ENCODE measurements at places on chromosomes 4 and X.

DNA sequence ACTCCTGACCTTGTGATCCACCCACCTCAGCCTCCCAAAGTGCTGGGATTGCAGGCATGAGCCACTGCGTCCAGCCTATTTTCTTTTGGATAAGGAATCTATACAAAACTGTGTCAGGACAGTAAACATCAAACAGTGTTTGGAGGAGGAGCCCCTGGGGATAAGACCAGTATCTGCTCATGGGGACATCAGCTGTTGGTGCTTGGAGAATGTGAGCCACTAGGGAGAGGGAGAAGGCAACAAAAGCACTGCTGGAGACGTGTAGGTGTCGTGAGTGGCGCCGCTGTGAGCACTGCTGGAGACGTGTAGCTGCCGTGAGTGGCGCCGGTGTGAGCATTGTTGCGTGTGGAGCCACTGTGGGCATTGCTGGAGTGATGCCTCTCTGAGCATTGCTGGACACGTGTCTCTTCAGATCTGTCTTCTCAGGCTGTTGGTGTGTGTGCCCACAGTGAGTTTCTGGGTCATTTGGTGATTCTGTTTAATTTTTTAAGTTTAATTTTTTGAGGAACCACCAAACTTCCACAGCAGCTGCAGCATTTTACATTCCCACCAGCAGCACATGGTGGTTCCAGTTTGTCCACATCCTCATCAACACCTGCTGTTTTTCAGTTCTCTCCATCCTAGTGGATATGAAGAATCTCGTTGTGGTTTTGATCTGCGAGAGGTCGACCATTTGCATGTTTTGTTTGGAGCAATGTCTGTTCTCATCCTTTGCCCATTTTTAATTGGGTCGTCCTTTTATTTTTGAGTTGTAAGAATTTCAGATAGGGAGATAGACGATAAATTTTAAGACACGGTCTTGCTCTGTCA, 19.0 kb downstream of the DGKQ start:
- peak; percentile 16 for DNase-seq

GRCh38 chrX:44422631-44423030, 79.2 kb upstream of the EFHC2 start:
- DNase-seq = no peak

- no peak for DNase-seq
These were observed 29.3 kb downstream of the CEP44 start for GRCh38 chr4:174312993-174313392.

GRCh38 chr4:1522606-1523005, 116.4 kb upstream of the NKX1-1 start:
- no peak for DNase-seq

- no peak for DNase-seq
These were observed 202.3 kb downstream of the NDST4 start for GRCh38 chr4:114911111-114911510.

GRCh38 chrX:45322382-45322781, 121.7 kb upstream of the DIPK2B start:
- DNase-seq = no peak

DNA sequence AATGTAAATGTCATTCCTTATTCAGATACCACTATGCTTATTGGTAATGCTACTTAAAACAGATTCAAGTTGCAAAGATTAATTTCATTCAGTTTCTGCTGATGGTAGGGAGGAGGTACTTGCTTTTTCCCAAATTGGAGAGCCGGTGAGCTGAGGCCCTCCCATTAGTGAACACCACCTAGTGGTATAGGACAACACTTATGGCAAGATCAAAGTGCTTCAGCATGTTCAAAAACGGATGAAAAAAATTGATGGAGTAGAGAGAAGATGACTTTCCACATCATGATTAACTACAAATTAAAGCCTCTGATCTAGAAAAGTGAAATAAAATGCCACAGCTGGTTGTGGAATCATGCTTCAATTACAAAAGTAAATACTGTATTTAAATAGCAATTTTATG, 112.9 kb downstream of the MBNL3 start:
- no peak for DNase-seq

GRCh38 chr4:124325690-124326089, 386.8 kb downstream of the ANKRD50 start:
- no peak for DNase-seq

- no peak for DNase-seq
These were observed 3.8 kb downstream of the CHST7 start for GRCh38 chrX:46577221-46578005.

GRCh38 chr4:1368421-1369090, 21.5 kb downstream of the UVSSA start:
- peak; percentile 60 for DNase-seq

DNA sequence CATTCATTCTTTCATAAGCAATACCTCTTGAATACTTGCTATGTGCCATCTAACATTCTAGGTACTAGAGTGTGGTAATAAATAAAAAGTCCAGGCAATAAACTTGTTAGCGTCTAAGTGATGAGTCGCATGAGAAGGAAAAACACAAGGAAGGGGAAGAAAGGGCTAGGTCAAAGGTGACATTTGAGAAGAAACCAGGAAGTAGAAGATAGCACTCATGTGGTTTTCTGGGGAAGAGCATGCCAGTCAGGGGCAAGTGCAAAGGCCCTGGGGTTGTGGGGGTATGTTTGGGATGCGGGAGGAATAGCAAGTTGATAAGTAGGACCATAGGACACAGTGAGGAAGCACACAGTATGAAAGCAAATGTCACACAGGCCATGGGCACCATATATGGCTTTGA, 157.0 kb downstream of the TSPAN5 start:
- DNase-seq = no peak

- peak; percentile 45 for DNase-seq
These were observed 29.1 kb downstream of the NELFA start for GRCh38 chr4:1979477-1980196.

- no peak for DNase-seq
These were observed 14.3 kb upstream of the RAB28 start for GRCh38 chr4:13498469-13498868.

- no peak for DNase-seq
These were observed 247.9 kb upstream of the VCX3A start for GRCh38 chrX:6782831-6783230.

DNA sequence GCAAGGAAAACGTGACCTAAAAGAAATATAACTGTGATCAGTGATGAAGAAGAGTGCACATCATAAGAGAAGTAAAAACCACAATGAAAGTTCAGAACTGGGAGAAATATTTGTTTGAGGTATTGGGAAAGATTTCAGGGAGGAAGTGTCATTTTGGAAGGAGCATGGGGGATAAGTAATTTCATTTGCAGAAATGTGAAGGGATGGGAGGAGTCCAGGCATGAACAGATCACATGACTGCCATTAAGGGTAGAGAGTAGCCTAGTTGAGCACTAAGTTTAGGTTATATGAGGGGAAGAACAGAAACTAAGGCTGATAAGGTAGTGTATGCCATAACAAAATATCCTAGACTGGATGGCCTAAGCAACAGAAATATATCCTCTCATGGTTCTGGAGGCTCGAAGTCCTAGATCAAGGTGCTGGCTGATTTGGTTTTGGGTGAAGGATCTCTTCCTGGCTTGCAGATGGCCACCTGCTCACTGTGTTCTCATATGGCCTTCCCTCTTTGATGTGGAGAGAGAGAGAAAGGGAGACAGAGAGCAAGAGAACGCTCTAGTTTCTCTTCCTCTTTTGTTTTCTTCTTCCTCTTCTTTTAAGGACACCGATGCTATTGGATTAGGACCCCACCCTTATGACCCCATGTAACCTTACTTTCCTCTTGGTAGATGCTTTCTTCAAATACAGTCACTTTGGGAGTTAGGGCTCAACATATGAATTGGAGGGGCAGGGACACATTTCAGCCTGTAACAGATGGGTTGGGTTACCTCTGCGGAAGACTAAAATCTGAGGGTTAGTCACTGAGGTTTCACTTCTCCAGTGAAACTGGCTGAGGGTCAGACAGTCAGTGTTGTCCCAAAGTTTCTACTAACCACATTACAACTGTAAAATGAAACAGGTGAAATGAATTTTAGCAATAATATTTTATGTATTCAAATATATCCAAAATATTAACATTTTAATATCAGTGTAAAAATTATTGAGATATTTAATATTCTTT, 77.9 kb downstream of the EGF start:
- no peak for DNase-seq

DNA sequence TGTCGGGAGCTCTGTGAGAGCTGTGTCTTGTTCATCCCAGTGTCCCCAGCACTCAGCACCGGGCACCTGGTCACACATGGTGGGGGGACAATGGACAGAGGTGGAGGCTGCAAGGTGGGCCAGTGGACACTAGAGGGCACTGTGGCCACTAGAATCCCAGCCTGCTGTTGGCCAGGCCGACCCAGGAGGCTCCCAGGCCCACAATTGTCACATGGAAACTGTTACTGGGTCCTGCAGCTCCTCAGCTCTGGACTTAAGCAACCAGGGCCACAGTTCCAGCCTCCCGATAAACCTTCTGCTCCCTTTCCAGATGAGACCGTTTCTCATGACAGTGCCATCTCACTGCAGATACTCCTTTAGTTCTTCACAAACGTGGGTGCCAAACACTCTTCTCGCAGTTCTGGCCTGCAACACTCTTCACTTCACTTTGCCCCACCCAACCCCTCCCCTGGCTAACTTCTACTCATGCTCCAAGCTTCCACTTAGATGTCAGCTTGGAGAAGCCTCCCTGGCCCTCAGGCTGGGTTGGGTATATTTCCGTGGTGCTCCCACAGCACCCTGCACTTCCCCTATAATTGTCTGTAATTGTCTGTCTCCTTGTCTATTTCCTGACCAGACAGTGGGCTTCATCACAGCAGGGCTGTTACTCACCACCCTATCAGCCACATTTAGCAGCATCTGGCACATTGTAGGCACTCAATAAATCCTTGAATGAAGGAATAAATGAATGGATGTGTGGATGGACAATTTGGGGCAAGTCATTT, 3.5 kb upstream of the IQSEC2 start:
- peak; percentile 74 for DNase-seq

GRCh38 chr4:58191109-58191508, 1080.9 kb upstream of the IGFBP7 start:
- DNase-seq = no peak

- DNase-seq = no peak
These were observed 257.6 kb upstream of the DDX53 start for GRCh38 chrX:22742174-22742573.

GRCh38 chr4:171524903-171525302, 288.3 kb upstream of the GALNTL6 start:
- no peak for DNase-seq

DNA sequence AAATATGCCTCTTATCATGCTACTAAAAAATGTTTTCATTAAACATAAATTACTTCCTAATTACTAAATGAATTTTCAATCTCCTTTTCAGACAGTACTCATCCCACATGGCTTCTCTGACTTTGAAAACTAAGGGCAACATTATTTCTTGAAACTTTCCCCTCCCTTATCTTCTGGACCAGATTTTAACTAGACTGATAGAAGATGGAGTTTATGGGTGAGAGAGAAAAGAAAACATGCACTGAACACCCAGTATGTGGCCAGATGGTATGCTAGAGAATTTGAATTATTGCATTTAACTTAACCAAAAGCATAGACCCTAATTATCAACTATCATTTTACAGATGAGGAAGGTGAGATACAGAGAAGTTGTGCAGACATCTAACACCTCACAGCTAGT, 16.8 kb downstream of the CNOT6L start:
- no peak for DNase-seq

- no peak for DNase-seq
These were observed 202.1 kb downstream of the PTTG2 start for GRCh38 chr4:38162240-38162784.
